H9 (cell line): ENCODE measurements at places on chromosomes 6 and 20. TPM values are rescaled to one million over a fixed set of nuclear protein-coding genes. Genes with fewer than 3 reads are reported as not detected.
A peak's percentile ranks its signal among the peaks of the same experiment; 100 is the strongest.

FRMD1 gene
- total RNA-seq, result not detected in 2 replicates

SPATA25 gene
- 1.8 and 2.4 TPM in 2 replicates for total RNA-seq

DNA sequence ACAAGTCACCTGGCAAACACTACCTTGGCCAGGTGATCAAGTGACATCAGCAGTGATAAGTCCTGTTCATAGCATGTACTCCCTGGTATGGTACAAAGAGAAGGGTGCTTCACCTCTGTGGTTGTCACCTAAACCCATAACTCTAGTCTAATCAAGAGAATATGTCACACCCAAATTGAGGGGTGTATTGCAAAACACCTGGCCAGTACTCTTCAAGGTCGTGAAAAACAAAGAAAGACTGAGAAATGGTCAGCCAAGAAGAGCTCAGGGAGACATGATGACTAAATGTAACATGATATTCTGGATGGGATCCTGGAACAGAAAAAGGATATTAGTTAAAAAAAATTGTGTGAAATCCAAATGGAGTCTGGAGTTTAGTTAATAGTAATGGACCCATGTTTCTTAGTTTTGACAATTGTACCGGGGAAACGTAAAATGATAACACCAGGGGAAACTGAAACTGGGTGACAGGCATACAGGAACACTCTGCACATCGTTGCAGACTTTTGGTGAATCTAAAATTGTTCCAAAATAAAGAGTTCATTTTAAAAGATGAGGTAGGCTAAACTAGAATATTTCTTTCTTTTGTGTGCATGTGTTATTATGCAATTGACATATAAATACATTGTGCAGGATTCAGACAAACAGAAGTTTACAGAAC, 262.0 kb downstream of the CDC5L start:
- no peak for DNase-seq

DNA sequence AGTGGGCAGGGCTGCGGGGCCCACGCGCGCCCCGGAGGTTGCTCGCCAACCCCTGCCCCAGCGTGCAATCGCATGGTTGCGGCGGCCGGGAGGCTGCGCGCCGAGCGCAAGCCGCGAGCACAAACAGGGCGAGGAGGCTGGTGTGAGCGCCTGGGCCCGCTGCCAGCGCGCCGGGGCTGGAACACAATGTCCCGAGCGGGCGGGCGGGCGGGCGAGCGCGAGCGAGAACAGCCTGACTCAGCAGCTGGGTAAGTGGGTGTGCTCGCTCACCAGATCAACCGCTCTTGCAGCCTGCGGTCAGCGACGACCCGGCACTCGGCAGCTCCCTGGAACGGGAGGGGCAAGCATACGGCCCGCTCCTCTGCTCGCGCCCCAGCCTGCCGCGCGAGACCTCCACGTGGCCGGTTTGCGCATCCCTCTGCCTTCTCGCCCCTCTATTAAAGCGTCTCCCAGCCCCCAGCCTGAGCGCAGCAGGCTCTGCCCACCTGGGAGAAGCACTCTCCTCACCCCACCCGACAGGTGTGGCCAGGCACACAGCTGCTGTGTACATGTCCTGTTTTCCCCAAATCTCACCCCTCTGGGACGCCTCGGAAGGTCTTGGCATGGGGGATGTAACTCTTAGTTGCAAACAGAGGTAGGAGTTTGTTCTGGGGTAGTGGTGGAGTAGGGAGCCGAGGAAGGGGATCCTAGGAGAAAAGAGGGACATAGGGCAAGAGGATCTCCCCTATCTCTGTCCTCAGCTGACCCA, 8.7 kb upstream of the ARMC12 start:
- DNase-seq, result peak; percentile 64

DNA sequence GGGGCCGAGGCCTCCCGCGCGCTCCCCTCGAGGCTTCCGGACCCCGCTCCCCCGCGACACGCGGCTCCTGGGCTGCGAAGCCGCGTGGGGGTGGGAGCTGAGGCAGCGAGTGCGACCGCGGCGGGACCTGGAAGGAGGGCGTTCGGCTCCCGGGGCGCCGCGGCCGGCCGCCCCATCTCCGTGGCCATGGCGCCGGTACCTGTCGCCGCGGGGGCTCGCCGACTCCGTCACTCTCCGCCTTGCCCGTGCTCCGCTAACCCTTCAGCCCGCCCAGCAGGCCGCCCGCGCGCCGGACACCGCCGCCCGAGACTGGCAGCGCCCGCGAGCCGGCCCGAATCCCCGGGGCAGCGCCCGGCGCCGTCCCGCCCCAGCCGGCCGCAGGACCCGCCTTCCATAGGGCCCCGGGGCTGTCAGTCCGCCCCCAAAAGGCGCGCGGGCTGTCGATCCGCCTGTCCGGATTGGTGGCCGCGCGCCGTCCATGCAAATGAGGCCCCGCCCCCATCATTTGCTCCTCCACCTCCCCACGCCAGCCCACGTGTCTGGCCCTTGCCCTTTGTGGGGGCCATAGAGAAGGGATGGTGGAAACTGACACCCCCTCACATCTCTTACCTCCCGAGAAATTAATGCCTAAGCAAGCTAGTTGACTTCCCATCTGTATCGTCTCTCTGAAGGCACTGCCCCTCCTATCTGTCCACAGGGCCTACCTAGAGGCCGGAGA, at the start of gene FKBP5:
Gene FKBP5, minus strand, starts transcription at position 311 of the 718 bp plus-strand sequence. CDS start 46,091 bp downstream, outside the sequence.
- peak; percentile 93 for DNase-seq

- no peak for DNase-seq
These were observed 27.5 kb downstream of the PXDC1 start for GRCh38 chr6:3723966-3724365.

DNA sequence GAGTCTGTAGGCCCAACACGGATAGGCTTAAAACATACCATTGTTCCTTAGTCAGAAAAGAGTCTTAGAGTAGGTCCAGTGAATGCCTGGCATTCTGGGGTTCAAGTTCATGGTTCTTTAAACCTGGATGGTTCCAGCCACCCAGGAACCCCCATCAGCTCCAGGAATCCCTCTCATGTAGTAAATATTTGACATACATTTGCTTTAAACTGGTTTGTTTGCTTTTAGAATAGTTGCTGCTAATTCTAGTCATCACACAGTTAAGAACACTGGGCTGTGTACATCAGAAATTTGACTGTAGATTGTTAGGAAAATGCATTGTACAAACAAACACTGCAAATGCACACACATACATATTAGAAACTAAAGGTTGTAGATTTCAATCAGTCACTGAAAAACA, 30.6 kb upstream of the PBOV1 start:
- no peak for DNase-seq
